ENCODE measurements at places on chromosomes 7 and 10.

DNA sequence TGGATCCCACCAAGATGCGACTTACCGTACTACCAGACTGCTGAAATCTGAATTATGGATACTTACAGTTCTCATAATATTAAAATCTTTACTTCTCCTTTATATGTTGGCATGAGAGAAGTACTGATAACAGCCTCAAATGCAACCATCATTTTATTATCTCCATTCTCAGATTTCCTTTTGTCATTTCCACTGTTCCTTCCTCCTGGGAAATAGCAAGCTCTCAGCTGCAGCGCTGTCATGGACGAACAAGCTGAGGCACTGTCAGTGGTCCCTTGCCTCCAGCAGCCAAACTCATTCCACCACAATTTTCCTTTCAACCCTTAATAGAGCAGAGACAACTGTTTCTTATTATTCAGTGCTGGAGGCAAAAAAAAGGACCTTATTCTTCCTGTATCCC lies 478.4 kb downstream of the ARL4A start:
- no peak for DNase-seq

DNA sequence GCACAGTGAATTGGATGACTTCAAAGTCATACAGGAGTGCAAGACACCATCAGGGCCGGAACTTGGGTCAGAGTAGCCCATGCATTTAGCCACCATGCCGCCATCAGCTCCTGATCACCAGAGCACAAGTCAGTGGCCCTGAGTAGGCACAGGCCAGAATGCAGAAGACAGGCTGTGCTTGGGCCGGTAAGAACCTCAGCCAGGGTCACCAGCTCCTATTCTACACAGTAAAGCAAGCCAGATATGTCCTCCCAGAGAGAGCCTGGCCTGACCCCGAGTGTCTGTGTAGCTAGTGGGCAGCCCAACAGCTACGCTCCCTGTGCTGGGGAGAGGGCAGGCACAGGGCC lies 44.5 kb upstream of the COL13A1 start:
- DNase-seq = no peak

GRCh38 chr7:155412416-155413253 lies 45.3 kb upstream of the EN2 start:
- no peak for DNase-seq

DNA sequence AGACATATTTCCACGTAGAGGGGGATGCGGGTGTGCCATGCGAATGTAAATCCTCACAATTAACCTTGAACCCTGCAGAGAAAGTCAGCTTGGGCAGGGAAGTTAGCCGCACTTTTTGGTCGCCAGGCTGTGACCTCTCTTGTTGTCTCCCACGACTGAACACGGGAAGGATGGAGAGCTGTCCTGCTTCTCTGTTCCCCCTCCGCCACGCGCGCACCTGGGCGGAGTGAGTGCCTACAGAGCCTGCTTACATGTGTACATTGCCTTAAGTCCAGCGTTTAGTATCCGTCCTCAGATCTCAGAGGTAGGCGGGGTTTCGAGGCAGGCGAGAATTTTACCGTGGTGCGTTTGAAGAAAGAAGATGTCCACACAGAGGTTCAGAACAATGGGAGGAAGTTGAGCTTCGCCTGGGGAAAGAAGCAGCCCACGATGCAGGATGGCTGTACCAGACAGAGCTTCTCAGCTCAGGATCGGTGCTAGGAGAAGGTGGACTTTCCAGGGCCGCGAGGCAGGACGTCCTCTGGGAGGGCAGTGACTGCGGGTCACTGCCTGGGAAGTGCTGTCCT lies 482 bp upstream of the ERCC6 start:
- DNase-seq = peak; percentile 27

DNA sequence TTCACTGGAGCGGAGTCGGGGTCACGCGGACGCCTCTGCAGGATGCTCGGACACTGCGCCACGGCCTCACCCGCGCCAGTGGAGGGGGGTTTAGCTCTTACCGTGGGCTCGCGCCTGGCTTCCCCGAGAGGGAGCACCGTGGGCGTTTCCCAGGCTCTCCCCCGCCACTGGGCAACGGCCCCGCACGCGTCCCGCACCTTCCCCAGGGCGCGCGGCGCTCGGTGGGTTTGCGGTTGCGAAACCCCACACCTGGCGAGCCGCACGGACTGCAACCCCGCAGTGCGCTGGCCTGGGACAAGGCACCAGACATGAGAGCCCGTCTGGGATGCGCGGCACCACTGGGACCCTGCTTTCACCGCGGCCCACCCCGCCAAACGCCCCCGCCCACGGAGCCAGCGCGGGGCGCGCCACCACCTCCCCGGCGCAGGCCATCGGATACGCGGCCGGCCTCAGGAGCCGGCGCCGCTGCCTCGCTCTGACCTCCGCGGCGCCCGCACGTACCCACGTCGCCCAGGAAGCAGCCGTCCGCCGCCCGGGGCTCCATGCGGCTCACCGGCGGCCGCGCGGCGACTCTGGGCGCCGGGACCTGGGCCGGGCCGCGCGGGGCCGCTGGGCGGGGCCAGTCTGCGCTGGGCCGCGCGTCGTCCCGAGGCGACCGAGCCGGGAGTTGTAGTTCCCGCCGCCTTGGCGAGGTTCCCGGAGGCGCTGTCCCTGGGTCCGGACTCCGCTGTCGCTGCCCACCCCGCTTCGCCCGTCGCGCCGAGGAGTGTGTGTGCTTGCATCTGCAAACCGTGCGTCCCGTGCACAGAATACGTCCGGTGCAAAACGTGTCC lies at the start of gene ASB13:
Gene ASB13 (minus strand): TSS at position 588 of the 833 bp plus-strand sequence. CDS start 44 bp downstream, at position 544.
- no peak for DNase-seq

GRCh38 chr10:38007991-38008390 lies 2.5 kb upstream of the ZNF33A start:
- no peak for DNase-seq

Data from fibroblast of the conjunctiva (primary cell).